ENCODE measurements at places on chromosomes 1 and 21. TPM values are rescaled to one million over a fixed set of nuclear protein-coding genes. Genes with fewer than 3 reads are reported as not detected.

DNA sequence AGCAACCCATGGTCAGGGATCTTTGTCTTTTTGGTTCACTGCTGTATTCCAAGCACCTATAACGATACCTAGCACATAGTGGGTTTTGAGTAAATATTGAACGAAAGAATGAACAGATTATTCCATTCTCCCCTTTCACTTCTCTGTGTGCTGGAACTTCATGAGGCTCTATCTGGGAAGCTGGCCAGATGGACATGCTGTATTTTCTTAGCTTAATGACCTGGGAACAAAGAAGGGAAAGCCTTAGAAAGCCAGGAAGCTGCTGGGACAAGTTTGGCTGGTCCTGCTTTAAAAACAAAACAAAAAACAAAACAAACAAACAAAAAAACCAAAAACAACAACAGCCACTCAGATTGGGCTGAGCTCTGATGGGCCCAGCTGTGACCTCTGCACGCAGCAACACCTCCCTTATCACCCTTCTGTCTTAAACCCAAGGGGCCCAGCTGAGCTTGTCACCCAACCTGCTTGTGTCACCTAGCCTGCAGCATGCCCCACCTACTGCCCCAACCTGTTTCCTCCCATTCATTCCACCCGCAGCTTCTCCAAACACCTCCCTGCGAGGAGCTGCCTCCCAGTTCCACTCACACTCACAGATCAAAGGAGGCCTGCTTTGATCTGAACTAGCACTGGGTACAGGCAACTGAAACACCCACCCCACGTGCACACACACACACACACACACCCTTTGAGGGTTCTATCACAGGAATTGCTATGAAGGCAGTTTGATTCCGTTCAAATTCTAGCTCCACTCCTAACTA, 37.1 kb downstream of the SLC30A1 start:
- DNase-seq = no peak

- DNase-seq = no peak
Observed at GRCh38 chr1:224594360-224594759, 21.8 kb upstream of the CNIH3 start.

The IL20 gene
- total RNA-seq = not detected

The AMY1B gene
- not detected for total RNA-seq

The HAO2 gene
- total RNA-seq = not detected

DNA sequence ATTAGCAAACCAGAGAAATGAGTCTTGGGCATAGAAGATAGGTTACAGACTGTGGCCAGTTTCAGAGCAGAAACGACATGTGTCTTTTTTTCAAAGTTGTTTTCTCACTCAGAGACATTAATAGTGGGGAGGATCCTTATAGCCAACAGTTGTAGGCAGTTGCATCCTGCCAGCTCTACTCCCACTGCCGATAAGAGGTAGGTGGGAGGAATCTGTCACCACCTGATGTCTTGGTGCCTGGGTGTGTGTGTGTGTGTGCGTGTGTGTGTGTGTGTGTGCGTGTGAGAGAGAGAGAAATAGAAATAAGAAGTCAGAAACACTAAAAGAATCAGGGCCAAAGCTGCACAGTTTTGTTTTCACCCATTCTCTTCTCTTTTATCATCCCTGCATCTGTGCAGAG, 219.5 kb downstream of the ZP4 start:
- no peak for DNase-seq

GRCh38 chr21:35616090-35616489, 444.2 kb downstream of the SETD4 start:
- peak; percentile 32 for DNase-seq
